Activated CD4-positive, alpha-beta T cell treated with anti-CD3 and anti-CD28 coated beads for 36 hours (primary cell): ENCODE measurements at places on chromosomes 3 and 15. TPM values are rescaled to one million over a fixed set of nuclear protein-coding genes. Genes with fewer than 3 reads are reported as not detected.

DNA sequence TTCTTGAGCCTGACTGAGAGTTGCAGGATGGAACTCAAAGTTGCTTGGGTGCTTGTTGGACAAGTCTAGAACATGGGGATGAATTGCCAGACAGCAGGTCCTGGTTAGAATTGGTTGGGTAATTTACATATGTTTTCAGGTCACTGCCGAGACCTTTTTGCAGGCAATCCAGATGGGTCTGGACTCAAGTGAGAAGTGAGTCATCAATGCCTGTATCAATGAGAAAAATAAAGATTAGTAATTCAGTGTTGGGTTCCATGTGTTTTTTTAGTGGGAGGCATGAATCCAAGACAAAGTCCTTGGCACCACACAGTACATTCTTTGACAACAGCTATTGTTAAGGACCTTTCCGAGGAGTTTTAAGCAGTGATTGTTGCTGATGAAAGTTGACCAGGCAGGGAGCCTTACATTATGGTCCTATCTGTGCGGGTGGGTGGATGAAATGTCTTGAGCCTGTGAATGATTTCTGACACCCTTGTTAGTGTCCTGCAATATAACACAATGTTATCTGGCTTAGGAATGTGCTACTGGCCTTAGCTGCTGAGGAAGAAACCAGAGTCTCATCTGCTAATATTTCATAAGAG, 77.7 kb downstream of the CRYGS start:
- no peaks in the 10 kb centered on the region for H3K36me3 ChIP-seq
- DNase-seq: no peak
- H3K27me3 ChIP-seq: no peaks in the 10 kb centered on the region
- H3K4me1 ChIP-seq: peaks cover under 1% of the 10 kb centered on the region
- no peak overlapping the region for H3K4me3 ChIP-seq

GRCh38 chr3:189598530-189599225, 32.5 kb upstream of the TP63 start:
- H3K4me1 ChIP-seq: no peaks in the 10 kb centered on the region
- H3K27me3 ChIP-seq: no peaks in the 10 kb centered on the region
- H3K27ac ChIP-seq: no peak overlapping the region
- H3K36me3 ChIP-seq: no peaks in the 10 kb centered on the region
- no peak for DNase-seq
- no peak overlapping the region for H3K4me3 ChIP-seq

GRCh38 chr15:71335591-71335990, 220.3 kb downstream of the THSD4 start:
- no peak overlapping the region for H3K27ac ChIP-seq
- H3K4me3 ChIP-seq: no peak overlapping the region

CYP1A2 gene
- not detected for total RNA-seq

DNA sequence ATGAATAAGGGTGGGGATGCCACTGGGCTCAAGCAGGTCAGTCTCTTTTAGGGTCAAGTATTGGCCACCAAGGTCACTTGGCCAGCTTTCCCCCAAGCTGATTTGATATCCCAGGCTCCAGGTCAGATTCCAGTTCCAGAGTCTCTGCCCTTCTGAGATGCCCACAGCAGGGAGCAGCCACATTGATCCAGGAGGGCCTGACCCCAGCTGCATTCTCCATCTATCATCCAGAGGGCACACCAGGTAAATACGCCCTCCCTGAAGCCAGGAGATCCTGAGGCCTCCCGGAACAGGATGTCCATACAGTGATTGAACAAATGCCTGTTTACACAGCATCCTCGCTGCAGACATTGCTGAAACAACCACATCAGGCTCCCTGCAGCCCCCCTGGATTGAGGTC, 264.6 kb upstream of the TLE3 start:
- peaks cover 9% of the 10 kb centered on the region for H3K4me1 ChIP-seq
- peaks cover 9% of the 10 kb centered on the region for H3K27me3 ChIP-seq
- H3K4me3 ChIP-seq: no peak overlapping the region
- no peak overlapping the region for H3K27ac ChIP-seq

- H3K27ac ChIP-seq: no peak overlapping the region
- no peaks in the 10 kb centered on the region for H3K27me3 ChIP-seq
- no peaks in the 10 kb centered on the region for H3K36me3 ChIP-seq
- no peak for DNase-seq
Observed at GRCh38 chr3:80750637-80751036, 982.8 kb upstream of the ROBO1 start.

GRCh38 chr3:154829929-154830328, 250.2 kb upstream of the MME start:
- H3K27ac ChIP-seq: no peak overlapping the region
- H3K27me3 ChIP-seq: no peaks in the 10 kb centered on the region
- H3K36me3 ChIP-seq: no peaks in the 10 kb centered on the region
- H3K4me3 ChIP-seq: no peak overlapping the region

DNA sequence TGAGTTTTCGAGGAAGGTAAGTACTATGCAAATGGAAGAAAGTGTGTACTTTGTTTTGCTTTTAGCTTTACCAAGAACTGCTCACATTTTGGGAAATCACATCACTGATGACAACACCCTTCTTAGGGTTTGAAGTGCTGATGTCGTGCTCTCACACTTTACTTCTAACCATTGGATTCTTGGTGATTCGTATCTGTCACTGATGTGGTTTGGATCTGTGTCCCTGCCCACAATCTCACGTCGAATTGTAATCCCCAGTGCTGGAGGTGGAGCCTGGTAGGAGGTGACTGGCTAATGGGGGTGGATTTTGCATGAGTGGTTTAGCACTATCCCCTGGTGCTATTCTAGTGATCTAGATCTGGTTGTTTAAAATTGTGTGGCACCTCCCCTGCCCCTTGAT, 75.4 kb upstream of the RGMA start:
- peaks cover 5% of the 10 kb centered on the region for H3K4me1 ChIP-seq
- H3K4me3 ChIP-seq: no peak overlapping the region
- H3K27me3 ChIP-seq: peaks cover 3% of the 10 kb centered on the region
- peak overlapping the region; percentile 21 for H3K27ac ChIP-seq
- DNase-seq: peak; percentile 57

TRIM71 gene
- total RNA-seq: 0.02 TPM

SEMA3B gene
- 2.1 TPM for total RNA-seq

TMEM207 gene
- not detected for total RNA-seq

DNA sequence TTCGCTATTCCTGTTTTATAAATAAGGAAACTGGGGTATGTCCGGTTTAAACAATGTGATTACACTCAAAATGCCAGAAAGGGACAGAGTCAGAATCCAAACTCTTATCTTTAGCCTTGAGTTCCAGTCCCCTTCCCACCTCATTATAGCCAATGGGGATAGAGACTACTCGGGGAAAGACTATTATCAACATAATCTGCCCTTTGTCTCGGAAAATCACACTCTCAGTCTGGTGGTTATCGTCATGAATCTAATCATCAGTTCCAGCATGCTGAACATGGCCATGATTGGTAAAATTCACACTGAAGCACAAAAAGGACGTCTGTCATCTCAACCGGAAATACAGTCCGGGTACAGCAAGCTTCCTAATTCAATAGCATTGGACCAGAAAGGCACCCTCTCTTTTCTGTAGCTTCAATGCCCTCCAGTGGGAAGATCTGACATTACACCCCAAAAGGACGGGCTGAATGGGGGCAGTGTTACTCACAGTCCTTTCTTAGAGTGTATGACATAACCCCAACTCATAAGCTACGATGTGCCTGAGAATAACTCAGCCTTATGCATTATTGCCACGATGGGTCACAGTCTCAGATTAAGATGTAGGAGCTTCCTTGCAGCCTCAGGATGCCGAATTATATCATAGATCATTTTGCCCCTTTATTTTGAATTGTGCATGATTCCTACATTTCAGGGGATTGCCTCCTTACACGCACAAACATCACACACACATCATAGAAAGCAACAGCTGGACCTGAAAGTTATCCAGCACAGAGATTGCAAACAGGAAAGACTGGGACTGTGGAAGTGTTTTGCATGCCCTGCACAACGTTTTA, 390.4 kb upstream of the LMCD1 start:
- peak; percentile 75 for DNase-seq
- H3K27ac ChIP-seq: peak overlapping the region; percentile 35
- peaks cover 2% of the 10 kb centered on the region for H3K4me1 ChIP-seq
- no peaks in the 10 kb centered on the region for H3K27me3 ChIP-seq

GRCh38 chr3:110968076-110968475, 103.5 kb upstream of the NECTIN3 start:
- no peaks in the 10 kb centered on the region for H3K36me3 ChIP-seq
- DNase-seq: no peak
- no peaks in the 10 kb centered on the region for H3K4me1 ChIP-seq

- no peaks in the 10 kb centered on the region for H3K4me1 ChIP-seq
- H3K27ac ChIP-seq: no peak overlapping the region
- no peak for DNase-seq
- H3K27me3 ChIP-seq: peaks cover 4% of the 10 kb centered on the region
- no peak overlapping the region for H3K4me3 ChIP-seq
- H3K36me3 ChIP-seq: no peaks in the 10 kb centered on the region
Observed at GRCh38 chr15:61818801-61819200, 241.4 kb downstream of the VPS13C start.

DNA sequence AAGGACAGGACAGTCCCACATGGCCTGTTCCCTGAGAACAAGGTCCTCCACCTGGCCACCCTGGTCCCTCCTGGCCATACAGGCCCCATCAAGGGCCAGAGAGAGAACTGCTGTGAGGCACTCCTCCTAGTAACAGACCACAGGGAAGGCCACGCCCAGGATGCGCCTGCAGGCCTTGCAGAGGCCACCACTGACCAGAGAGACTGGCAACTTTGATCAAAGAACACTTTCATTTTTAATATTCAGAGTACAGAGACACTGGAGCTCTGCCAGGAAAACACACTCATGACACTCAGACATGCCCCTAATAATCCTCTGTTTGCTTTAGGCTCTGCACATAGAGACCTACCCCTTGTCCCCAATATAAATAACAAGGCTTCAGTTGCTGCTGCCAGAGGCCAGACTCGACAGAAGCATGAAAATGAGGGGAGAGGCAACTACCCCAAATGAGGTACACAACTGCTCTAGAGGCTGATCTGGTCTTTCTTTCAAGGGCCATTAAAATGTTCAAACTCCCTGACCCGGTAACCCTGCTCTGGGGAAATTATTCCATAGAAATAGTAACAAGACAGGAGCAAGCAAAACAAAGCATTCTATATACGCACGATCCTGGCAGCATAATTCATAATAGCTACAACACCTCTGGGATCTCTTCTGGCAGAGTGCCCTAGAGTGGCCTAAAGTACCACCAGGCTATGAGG, 44.8 kb downstream of the CCDC12 start:
- H3K36me3 ChIP-seq: peaks cover 36% of the 10 kb centered on the region
- peaks cover 64% of the 10 kb centered on the region for H3K4me1 ChIP-seq
- H3K27ac ChIP-seq: peak overlapping the region; percentile 30

- H3K4me3 ChIP-seq: no peak overlapping the region
- H3K27ac ChIP-seq: no peak overlapping the region
- peaks cover 49% of the 10 kb centered on the region for H3K36me3 ChIP-seq
- peaks cover 16% of the 10 kb centered on the region for H3K4me1 ChIP-seq
- no peak for DNase-seq
- H3K27me3 ChIP-seq: no peaks in the 10 kb centered on the region
Observed at GRCh38 chr3:100384733-100385525, 16.0 kb downstream of the TOMM70 start.

- H3K27me3 ChIP-seq: peaks cover 25% of the 10 kb centered on the region
- no peak for DNase-seq
Observed at GRCh38 chr15:61216519-61216918, 12.6 kb downstream of the RORA start.

AGTR1 gene
- total RNA-seq: not detected

TMEM40 gene
- total RNA-seq: not detected

DNA sequence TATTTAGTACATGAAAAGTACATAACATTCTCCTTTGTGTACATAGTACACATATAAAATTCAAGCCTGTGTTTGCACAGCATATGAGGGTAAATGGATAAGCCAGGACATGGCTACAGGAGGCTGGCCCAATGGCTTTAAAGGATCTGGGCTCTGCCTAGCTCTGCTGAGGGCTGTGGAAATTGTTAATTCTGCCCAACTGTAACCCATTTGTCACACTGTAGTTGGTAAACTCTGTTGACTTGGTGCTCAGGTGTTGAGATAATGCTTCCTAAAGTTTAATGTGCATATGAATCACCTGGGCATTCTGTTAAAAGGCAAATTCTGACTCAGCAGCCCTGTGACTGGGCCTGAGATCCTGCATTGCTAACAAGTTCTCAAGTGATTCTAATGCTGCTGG, 196.5 kb upstream of the ZPLD1 start:
- DNase-seq: no peak
- H3K4me1 ChIP-seq: peaks cover 3% of the 10 kb centered on the region
- H3K27me3 ChIP-seq: peaks cover 4% of the 10 kb centered on the region
- H3K27ac ChIP-seq: no peak overlapping the region
- no peaks in the 10 kb centered on the region for H3K36me3 ChIP-seq

DNA sequence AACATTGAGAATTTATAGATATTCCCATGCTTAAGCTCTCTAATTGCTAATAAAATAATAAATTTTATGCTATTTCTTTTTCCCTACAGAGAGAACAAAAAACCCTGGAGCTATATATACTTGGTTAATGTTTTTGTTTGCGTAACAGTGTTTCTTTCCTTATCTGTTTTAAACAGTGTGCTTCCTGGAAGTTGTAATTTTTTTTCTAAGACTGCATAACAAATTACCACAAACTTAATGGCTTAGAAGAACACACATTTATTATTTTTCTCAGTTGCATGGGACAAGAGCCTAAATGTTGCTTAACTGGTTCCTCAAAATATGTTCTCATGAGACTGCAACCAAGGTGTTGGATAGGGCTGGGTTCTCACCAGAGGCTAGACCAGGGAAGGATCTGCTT, 49.7 kb upstream of the DPH6 start:
- no peak overlapping the region for H3K4me3 ChIP-seq
- no peaks in the 10 kb centered on the region for H3K4me1 ChIP-seq
- H3K27ac ChIP-seq: no peak overlapping the region
- DNase-seq: no peak

DNA sequence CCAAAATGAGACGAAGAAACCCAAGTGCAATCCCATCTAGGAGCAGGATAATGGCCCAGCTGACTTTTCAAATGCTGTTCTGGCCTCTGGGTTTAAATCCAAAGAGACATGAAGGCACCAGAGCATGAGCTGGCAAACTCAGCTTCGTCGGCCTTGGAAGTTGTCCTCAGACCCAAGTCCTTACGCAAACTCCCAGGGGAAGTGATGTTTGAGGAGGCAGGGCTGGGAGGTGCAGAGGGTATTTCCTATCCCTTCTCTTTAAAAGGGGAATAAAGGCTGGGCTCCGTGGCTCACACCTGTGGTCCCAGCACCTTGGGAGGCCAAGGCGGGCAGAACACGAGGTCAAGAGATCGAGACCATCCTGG, 68.9 kb upstream of the HERC1 start:
- DNase-seq: no peak
- H3K27ac ChIP-seq: no peak overlapping the region
- peaks cover 27% of the 10 kb centered on the region for H3K4me1 ChIP-seq
- no peak overlapping the region for H3K4me3 ChIP-seq

CA12 gene
- 0.46 TPM for total RNA-seq

NPAP1 gene
- total RNA-seq: not detected

DNA sequence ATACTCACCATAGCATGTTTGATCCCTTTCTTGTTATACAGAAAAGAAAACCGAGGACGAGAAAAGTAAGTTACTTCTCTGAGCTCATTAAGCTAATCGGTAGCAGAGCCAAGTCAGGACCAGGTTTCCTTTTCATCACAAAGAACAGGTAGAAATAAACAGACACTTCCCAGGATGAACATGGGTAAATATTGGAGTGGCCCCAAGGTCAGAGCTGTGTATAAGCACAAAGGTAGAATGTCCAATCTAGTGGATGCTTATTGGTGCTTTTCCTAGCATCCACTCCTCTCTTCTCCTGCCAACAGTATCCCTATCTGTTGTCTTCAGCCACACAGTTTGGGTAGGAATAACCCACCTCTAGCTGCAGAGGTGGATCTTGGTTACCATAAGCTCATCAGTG, 52.8 kb upstream of the THUMPD3 start:
- DNase-seq: no peak
- no peak overlapping the region for H3K4me3 ChIP-seq
- H3K36me3 ChIP-seq: no peaks in the 10 kb centered on the region
- no peak overlapping the region for H3K27ac ChIP-seq
